ENCODE measurements at places on chromosomes 16 and 17. TPM values are rescaled to one million over a fixed set of nuclear protein-coding genes. Genes with fewer than 3 reads are reported as not detected.

DNA sequence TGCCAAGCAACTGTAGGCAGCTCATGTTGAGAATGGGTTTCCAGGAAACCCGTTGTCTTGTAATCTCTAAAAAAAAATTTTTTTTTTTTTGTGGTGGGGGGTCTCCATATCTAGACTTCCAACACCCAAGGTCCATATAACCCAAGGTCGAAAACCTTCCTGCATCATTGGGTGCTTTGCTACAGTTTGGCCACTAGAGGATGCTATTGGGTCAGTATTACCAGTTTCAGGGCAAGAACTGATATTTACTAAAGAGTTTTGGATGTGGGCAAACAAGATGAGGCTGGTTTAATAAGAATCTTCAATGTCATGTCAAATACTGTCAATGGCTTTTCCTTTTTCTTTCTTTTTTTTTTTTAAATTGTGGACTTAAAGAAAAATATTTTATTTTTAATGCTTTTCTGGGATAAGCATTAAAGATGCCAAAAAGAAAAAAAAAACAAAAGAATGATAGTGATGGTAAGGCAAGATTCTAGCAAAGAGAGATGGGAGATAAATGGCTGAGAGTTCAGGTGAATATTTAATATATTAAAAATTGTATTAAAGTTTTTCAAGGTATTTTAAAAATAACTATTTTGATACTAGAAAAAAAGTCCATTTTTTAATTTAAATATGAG lies 62.2 kb downstream of the DHRS7C start:
- peak; percentile 6 for DNase-seq
- H3K4me1 ChIP-seq: no peaks in the 10 kb centered on the region
- no peaks in the 10 kb centered on the region for H3K36me3 ChIP-seq
- H3K27me3 ChIP-seq: peaks cover 2% of the 10 kb centered on the region
- no peak overlapping the region for H3K27ac ChIP-seq

- no peaks in the 10 kb centered on the region for H3K4me1 ChIP-seq
- no peaks in the 10 kb centered on the region for H3K27me3 ChIP-seq
- H3K27ac ChIP-seq: no peak overlapping the region
- no peaks in the 10 kb centered on the region for H3K36me3 ChIP-seq
- no peak for DNase-seq
- H3K4me3 ChIP-seq: no peak overlapping the region
Measured at GRCh38 chr17:56373981-56374833, 219.3 kb upstream of the NOG start.

DNA sequence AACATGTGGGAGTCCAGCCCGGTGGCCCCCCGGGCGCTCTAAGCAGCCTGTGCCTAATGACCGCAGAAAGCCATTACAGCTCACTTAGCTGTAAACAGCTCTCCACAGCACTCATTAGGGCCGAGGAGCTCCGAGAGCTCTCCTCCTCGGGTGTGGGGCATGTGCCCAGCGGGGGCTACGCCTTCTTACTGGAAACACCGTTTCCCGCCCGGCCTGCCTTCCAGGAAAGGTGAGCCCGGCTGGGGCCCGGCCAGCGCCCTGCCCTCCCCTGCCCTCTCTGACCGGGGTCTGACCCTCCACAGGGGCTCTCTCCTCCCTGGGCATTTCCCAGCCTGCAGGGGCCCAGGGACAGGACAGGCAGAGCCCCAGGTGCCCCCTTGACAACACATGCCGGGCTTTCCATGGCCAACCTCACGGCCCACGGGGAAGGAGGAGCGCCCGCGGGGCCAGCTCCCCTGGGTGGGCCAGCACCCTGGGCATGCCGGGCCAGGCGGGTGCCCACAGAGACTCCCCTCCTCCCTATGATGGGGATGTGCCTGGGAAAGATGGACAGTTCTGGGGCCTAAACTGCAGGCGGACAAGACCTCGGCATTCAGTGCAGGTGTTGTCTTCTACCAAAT lies 72.6 kb downstream of the SDK2 start:
- peaks cover 63% of the 10 kb centered on the region for H3K4me1 ChIP-seq
- no peaks in the 10 kb centered on the region for H3K36me3 ChIP-seq
- no peak overlapping the region for H3K4me3 ChIP-seq
- H3K27ac ChIP-seq: no peak overlapping the region
- no peaks in the 10 kb centered on the region for H3K27me3 ChIP-seq

- peak overlapping the region; percentile 98 for H3K27ac ChIP-seq
- no peaks in the 10 kb centered on the region for H3K36me3 ChIP-seq
- no peaks in the 10 kb centered on the region for H3K27me3 ChIP-seq
- peak overlapping the region; percentile 87 for H3K4me3 ChIP-seq
- peaks cover 38% of the 10 kb centered on the region for H3K4me1 ChIP-seq
- peak; percentile 91 for DNase-seq
Measured at GRCh38 chr17:39238311-39238972, 12.7 kb upstream of the STAC2 start.

- no peak for DNase-seq
- no peak overlapping the region for H3K27ac ChIP-seq
- H3K4me3 ChIP-seq: no peak overlapping the region
- H3K4me1 ChIP-seq: no peaks in the 10 kb centered on the region
Measured at GRCh38 chr17:72952220-72952619, 140.3 kb downstream of the SLC39A11 start.

- H3K36me3 ChIP-seq: no peaks in the 10 kb centered on the region
- H3K4me3 ChIP-seq: no peak overlapping the region
- peak; percentile 5 for DNase-seq
Measured at GRCh38 chr17:31068291-31068690, 26.5 kb upstream of the NF1 start.

GRCh38 chr17:43671031-43671692 lies 9.4 kb upstream of the MEOX1 start:
- DNase-seq: no peak
- H3K4me1 ChIP-seq: peaks cover 10% of the 10 kb centered on the region
- no peak overlapping the region for H3K27ac ChIP-seq
- no peak overlapping the region for H3K4me3 ChIP-seq
- H3K36me3 ChIP-seq: no peaks in the 10 kb centered on the region
- H3K27me3 ChIP-seq: peaks cover 3% of the 10 kb centered on the region

GRCh38 chr16:21167360-21167759 lies 8.9 kb downstream of the LDAF1 start:
- DNase-seq: no peak
- peaks cover 5% of the 10 kb centered on the region for H3K4me1 ChIP-seq
- H3K36me3 ChIP-seq: peaks cover 44% of the 10 kb centered on the region
- no peak overlapping the region for H3K4me3 ChIP-seq
- H3K27ac ChIP-seq: no peak overlapping the region
- no peaks in the 10 kb centered on the region for H3K27me3 ChIP-seq

- DNase-seq: no peak
- peaks cover 5% of the 10 kb centered on the region for H3K27me3 ChIP-seq
Measured at GRCh38 chr17:8137645-8138373, 13.9 kb upstream of the HES7 start.

GRCh38 chr16:81376880-81377279 lies 62.1 kb downstream of the GAN start:
- DNase-seq: no peak
- H3K27ac ChIP-seq: no peak overlapping the region
- no peaks in the 10 kb centered on the region for H3K27me3 ChIP-seq
- peaks cover 8% of the 10 kb centered on the region for H3K4me1 ChIP-seq
- no peak overlapping the region for H3K4me3 ChIP-seq
- peaks cover 4% of the 10 kb centered on the region for H3K36me3 ChIP-seq

GRCh38 chr17:15085890-15086677 lies 179.0 kb downstream of the PMP22 start:
- H3K4me1 ChIP-seq: no peaks in the 10 kb centered on the region
- no peaks in the 10 kb centered on the region for H3K36me3 ChIP-seq
- no peak overlapping the region for H3K4me3 ChIP-seq
- no peak for DNase-seq
- H3K27ac ChIP-seq: no peak overlapping the region

GRCh38 chr16:84732674-84733352 lies 33.0 kb downstream of the USP10 start:
- H3K4me3 ChIP-seq: no peak overlapping the region
- no peak for DNase-seq
- H3K36me3 ChIP-seq: peaks cover 23% of the 10 kb centered on the region
- no peaks in the 10 kb centered on the region for H3K27me3 ChIP-seq
- peaks cover 45% of the 10 kb centered on the region for H3K4me1 ChIP-seq

DNA sequence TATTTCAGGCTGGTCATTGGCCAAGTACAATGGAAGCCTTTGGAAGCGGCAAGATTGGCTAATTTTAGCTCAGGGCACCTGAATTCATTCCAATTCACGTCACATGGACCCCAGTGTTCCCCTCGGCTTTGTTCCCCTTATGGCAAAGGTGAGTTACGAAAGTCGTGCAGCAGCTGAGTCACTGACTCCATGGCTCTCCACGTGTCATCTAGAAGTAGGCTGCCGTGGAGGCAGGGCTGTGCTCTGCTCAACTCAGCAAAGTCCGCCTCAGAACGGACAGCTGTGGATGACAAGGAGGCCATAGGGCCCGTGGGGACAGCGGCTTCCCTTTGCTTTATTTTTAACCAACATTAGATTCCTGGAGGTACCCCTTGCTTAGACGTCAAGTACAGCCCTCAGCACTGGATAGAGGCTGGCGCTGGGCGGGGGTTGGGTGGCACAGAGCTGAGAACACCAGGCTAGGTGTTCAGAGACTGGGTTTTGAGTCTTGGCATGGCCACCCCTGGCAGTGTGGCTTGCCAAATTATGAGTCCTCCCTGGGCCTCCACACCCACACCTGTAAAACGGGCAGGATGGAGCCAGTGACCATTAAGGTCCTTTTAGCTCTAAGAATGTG lies 23.6 kb downstream of the ADAD2 start:
- H3K36me3 ChIP-seq: no peaks in the 10 kb centered on the region
- DNase-seq: no peak
- no peak overlapping the region for H3K27ac ChIP-seq
- H3K27me3 ChIP-seq: no peaks in the 10 kb centered on the region

- peaks cover 3% of the 10 kb centered on the region for H3K4me1 ChIP-seq
- no peaks in the 10 kb centered on the region for H3K36me3 ChIP-seq
- DNase-seq: no peak
- H3K27ac ChIP-seq: no peak overlapping the region
- no peak overlapping the region for H3K4me3 ChIP-seq
Measured at GRCh38 chr17:309361-309888, 43.2 kb downstream of the RPH3AL start.

DNA sequence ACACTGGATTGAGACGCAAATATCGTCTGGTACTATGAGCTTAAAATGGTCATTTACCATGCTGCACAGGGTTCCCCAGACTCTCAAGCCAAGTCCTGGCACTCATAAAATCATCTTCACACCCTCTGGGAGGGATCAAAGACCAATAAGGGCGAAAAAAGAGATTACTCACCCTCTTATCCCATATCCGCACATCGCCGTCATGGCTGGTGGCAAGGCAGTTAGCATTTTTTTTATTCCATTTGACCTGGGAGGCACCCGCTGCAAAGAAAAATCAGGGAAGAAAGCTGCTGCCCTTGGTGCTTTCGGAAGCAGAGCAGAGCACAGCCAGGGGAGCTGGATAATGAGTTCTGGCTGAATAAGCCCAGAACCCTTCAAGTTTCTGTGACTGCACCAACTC lies 42.4 kb downstream of the WDR59 start:
- no peak overlapping the region for H3K4me3 ChIP-seq
- no peak overlapping the region for H3K27ac ChIP-seq
- no peaks in the 10 kb centered on the region for H3K27me3 ChIP-seq
- H3K36me3 ChIP-seq: peaks cover 4% of the 10 kb centered on the region
- DNase-seq: no peak

GRCh38 chr16:9139965-9140364 lies 48.5 kb downstream of the HAPSTR1 start:
- no peak overlapping the region for H3K27ac ChIP-seq
- H3K27me3 ChIP-seq: no peaks in the 10 kb centered on the region
- H3K4me1 ChIP-seq: peaks cover 25% of the 10 kb centered on the region

DNA sequence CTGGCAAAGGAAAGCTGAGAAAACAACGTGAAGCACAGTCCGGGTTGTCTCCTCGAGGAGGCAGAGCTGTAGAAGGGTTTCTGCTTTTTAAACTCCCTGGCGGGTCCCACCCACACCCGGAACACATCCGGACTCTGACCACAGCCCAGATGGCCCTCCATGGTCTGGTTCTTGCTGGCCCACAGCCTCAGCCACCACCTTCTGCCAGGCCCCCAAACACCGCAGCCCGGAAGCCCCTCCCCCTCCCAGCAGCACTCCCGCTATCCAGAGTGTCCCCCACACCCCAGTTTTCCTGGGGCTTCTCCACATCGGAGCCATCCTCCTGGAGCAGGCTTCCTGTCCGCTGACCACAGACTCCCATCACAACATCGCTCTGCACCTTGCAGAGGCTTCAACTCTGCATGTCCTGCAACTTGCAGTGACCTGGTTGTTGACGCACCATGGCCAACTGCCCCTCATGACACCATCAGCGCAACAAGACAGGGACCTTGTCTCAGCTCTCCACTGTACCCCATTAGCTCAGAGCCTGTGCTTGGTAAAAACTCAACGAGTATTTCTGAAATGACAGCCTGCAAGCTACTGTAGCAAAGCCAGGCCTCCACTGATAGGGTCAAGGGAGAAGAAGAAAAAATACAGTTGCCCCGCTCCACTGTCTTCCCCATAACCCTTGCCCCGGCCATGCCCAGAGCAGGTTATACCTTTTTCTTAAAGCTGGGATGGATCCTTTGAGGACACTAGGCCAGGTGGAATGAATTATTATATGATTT lies 129.8 kb downstream of the C16orf78 start:
- no peaks in the 10 kb centered on the region for H3K27me3 ChIP-seq
- H3K4me3 ChIP-seq: no peak overlapping the region
- H3K27ac ChIP-seq: peak overlapping the region; percentile 54
- DNase-seq: no peak

- no peaks in the 10 kb centered on the region for H3K27me3 ChIP-seq
- H3K27ac ChIP-seq: peak overlapping the region; percentile 89
- no peak overlapping the region for H3K4me3 ChIP-seq
- no peak for DNase-seq
Measured at GRCh38 chr16:56977216-56977615, 12.1 kb upstream of the NLRC5 start.

DNA sequence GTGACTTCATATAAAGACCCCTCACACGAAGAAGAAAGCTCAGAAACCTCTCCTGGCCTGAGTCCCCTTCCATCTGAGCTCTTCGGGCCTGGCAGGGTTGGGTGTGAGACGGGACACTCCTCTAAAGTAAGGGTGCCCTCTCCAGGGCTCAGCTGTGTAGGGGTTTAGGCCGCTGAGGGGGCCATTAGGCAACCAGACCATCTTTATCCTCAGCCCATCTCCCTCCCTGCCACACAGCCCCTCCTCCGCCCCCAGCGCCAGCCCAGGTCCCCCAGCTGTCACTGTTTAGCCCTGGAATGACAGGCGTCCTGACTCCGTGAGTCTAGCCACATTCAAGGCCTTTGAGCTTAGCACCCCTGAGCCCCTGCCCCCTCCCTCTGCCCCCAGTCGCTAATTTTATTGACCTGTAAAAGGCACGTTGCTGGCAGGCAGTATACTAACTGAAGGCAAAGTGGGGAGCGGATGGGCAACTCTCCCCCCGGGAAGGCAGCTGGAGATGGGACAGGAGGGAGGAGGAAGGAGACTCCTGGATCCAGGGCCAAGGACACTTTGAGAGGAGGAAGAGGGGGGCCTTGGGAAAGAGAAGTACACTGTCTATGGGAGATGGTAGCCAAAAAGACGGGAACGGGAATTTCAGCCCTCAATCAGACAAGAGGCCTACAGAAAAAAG lies 592 bp upstream of the ZNF385C start:
- H3K4me3 ChIP-seq: no peak overlapping the region
- DNase-seq: peak; percentile 21
- H3K27me3 ChIP-seq: peaks cover 11% of the 10 kb centered on the region
- no peak overlapping the region for H3K27ac ChIP-seq
- H3K36me3 ChIP-seq: peaks cover 9% of the 10 kb centered on the region

The KRTAP9-9 gene
- total RNA-seq: not detected

The ACSM5 gene
- total RNA-seq: not detected

The INCA1 gene
- not detected for total RNA-seq

The ZSCAN10 gene
- total RNA-seq: 0.26 TPM

The KREMEN2 gene
- total RNA-seq: not detected

The PDF gene
- total RNA-seq: 15.1 TPM

Measured in naive thymus-derived CD8-positive, alpha-beta T cell (primary cell).